ENCODE measurements at places on chromosomes 16 and 17. TPM values are rescaled to one million over a fixed set of nuclear protein-coding genes. Genes with fewer than 3 reads are reported as not detected.

ZSCAN10 gene
- total RNA-seq: not detected

TP53TG3D gene
- total RNA-seq: 1.1 TPM

ZP2 gene
- not detected for total RNA-seq

C16orf96 gene
- 0.05 TPM for total RNA-seq

CARD14 gene
- total RNA-seq: not detected

KCNJ18 gene
- total RNA-seq: not detected

VTN gene
- 36.9 TPM for total RNA-seq

FOXL1 gene
- total RNA-seq: 0.60 TPM

KRTAP4-1 gene
- total RNA-seq: not detected

DNA sequence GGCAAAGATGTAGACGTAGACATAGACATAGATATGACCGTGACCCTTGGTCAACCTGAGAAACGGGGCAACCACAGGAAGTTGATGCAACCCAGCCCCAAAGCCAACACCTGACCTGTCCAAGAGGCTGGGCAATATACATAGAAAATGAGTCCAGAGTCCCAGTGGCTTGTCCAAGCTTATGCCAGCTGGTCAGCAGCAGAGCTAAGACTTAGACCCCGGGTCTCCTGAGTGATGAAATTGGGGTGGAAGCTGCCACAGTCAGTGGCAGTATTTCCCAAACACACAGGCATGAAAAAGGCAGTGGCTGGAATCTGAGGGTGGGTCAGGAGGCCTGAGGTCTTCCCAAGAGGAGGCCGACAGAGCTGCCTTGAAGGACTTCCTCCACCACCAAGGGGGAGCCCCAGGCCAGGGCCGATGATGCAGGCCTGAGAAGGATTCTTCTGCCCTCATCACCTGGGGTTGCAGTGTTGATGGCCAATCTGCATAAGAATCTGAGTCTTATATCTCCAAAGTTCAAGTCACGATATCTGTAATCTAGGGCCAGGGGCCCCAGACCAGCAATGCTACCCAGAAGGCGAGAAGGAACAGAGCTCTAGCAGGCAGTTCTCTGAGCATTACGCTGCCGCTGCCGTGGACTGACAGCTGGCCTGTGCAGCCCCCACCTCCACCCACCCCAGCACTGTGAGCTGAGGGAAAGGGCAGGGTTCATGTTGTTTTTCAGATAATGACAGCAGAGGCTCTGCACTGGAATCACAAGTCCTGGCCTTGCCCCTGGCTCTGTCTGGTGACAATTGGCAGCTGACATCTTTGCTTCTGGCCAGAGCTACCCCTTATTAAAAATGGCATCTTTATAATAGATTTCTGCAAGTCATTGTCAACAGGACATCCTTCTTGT lies 72.7 kb downstream of the GNAO1 start:
- DNase-seq: no peak

DNA sequence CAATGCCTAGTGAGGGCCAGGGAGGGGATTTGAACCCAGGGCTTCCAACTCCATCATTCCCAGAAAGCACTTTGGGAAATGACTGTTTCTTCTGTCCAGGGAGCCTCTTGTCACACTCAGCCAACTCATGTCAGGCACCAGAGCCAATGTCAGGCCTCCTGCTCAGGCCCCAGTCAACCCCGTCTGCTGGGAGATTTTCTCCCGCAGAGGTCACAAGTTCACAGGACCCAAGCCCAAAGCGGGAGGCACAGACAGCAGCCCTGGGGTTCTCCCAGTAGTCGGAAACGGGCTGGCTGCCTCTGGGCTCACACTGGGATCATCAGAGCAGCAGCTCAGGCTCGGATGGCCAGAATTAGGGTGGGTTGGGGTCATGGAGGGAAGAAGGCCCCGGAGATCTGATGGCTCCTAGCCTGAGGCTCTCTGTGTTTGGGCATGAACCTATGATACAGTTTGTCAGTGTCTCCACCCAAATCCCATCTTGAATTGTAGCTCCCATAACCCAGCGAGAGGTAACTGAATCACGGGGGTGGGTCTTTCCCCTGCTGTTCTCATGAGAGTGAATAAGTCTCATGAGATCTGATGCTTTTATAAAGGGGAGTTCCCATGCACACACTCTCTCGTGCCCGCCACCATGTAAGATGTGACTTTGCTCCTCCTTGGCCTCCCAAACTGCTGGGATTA lies 255.5 kb downstream of the PARN start:
- DNase-seq: no peak

- DNase-seq: peak; percentile 78
Observed at GRCh38 chr17:42409523-42410318, 13.3 kb downstream of the CAVIN1 start.

DNA sequence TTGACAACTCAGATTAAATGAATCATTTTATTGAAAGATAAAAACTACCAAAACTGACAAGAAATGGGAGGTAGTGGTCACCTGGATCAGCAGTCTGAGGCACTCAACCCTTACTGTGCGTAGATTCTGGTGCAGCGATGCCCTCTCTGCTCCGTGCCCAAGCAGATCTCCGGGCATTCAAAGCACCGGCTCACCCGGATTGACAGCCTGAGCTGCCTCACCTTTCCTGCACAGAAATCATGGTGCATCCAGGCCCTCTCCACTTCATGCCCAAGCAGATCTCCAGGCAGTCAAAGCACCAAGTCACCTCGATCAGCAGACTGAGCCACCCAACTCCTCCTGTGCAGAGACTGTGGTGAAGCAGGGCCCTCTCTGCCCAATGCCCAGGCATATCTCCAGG lies 196.8 kb downstream of the CA10 start:
- DNase-seq: no peak

DNA sequence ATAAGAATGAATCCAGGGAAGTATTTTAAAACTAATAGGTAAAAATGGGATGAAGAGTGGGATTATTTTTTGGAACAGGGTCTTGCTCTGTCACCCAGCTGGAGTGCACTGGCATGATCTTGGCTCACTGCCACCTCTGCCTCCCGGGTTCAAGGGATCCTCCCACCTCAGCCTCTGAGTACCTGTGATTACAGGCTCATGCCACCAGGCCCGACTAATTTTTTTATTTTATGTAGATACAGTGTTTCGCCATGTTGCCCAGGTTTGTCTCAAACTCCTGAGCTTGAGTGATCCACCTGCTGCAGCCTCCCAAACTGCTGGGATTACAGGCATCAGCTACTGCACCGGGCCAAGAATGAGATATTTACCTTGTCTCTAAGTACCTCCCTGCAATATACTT lies 22.1 kb downstream of the NSMCE1 start:
- no peak for DNase-seq

- DNase-seq: no peak
Observed at GRCh38 chr17:40070709-40071312, 8.0 kb downstream of the THRA start.

DNA sequence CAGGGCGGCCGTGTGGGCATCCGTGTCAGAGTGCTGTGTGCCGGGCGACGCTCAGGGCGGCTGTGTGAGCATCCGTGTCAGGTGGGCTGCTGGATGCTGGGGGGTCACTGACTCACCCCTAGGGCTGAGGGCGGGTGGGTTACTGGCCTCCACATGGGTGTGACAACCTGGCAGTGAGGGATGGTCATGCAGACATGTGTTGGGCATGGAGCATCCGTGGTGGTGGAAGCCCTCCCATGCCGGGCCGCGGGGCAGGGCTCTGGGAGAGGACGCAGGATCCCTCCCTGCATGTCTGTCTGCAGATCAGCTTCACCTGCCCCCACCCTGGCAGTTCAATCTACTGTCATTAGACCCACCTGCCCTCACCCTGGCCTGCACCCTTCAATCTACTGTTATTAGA lies 56.3 kb downstream of the METRNL start:
- no peak for DNase-seq

DNA sequence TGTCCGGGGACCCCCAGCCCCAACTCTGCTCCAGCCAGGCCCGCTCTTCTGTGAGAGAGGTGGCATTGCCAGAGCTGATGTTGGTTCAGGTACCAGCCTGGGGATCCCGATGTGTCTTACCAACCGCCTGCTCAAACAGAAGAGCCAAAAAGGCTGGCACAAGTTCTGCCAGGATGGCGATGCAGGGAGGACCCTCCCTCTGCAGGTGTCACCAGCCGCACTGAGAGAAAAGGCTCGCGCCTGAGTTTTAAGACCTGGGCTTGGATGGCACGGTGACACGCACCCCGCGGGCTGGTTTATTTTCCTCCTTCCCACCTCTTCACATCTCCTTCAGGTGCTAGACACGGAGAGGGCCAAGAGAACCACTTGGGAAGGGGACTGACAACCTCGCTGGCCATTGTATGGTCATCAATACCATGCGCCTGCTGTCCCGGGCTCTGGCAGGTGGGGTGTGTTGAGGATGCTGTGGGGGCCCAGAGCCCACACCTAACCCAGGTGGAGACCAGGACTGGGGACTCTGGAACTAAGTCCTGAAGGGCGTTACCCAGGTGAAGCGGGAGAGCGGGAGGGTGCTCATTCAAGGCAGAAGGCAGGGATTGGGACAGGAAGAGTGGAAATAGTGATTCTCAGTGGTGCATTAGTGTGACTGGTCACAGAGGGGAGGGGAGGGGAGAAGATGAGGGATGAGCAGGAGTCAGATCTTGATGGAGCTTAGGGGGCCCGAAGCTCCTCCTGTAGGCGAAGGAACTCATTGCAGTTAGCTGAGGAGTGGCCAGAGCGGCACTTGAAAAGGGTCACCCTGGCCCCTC lies 16.3 kb downstream of the FOXJ1 start:
- DNase-seq: no peak

- no peak for DNase-seq
Observed at GRCh38 chr17:48579471-48579759, 1.3 kb upstream of the HOXB4 start.

- DNase-seq: no peak
Observed at GRCh38 chr17:68351395-68351794, 60.1 kb downstream of the ARSG start.

GRCh38 chr17:46127524-46127923 lies 65.7 kb downstream of the KANSL1 start:
- DNase-seq: no peak

DNA sequence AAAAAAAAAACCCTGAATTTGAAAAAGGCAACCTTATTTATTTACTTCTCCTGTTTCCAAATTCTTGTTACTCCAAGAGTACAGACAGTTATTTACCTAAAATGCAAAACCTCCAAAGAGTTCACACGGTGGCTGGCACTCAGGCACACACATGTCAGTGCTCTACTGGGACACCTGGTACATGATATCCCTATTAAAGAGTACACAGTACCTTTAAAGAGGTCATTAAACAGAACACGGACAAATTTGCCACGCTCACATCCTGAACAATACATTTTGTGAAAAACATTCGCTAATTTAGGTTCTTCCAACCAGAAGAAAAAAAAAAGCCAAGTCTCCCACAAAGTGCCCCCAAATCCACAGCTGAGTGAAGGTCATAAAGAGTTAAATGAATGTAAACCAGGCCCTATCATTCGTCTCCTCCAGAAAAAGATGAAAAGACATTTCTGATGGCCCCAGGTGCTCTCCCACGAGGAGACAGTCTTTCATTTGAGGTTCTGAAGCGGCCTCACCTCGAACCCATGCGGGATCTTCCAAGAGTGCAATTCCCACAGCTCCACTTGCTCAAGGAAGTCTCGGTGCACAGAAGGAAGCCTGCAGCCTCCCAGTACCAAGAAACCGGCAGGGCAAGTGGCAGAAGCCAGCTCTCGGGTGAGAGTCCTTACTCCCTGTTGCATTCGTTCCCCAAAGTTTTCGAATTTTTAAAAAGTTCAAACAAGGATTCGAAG lies 993 bp downstream of the ERN1 start:
- no peak for DNase-seq

DNA sequence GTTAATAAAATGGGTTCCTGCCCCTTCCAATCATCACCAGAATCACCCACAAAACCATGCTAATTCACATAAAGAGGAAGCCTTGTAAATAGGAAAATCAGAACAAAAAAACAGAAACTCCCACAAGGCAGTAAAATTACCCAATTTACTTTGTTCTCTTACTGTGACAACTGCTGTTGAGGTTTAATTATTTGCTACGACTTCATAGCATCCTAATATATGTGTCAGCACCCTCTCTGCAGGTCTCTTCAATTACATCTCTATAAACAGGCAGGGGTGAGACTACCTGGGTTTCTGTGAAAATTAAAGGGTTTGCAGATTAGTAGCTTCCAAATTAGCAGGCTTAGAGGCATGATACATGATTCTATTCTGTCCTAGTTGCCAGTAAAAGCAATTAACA lies 2.7 kb downstream of the WDR59 start:
- no peak for DNase-seq

DNA sequence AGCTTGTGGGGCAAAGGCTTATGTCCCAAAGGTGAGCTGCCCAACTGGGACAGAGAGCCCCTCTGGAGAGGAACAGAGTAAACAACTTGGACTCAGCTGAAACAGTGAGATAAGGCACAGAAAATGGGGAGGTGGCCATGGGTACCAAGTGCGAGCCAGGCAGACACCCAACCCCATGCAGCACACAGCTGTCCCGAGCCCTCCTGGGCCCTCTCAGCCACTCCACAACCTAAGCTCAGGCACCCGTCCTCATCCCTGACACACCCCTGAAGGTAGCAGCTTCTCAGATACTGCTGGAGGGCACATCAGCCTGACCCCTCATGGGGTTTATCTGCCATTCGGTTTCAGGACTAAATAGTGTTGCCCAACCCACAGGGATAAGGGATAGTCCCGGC lies 4.8 kb upstream of the GFOD2 start:
- DNase-seq: no peak

- DNase-seq: no peak
Observed at GRCh38 chr17:59067756-59068155, 38.9 kb downstream of the TRIM37 start.

- peak; percentile 14 for DNase-seq
Observed at GRCh38 chr17:72988451-72988850, 104.0 kb downstream of the SLC39A11 start.

DNA sequence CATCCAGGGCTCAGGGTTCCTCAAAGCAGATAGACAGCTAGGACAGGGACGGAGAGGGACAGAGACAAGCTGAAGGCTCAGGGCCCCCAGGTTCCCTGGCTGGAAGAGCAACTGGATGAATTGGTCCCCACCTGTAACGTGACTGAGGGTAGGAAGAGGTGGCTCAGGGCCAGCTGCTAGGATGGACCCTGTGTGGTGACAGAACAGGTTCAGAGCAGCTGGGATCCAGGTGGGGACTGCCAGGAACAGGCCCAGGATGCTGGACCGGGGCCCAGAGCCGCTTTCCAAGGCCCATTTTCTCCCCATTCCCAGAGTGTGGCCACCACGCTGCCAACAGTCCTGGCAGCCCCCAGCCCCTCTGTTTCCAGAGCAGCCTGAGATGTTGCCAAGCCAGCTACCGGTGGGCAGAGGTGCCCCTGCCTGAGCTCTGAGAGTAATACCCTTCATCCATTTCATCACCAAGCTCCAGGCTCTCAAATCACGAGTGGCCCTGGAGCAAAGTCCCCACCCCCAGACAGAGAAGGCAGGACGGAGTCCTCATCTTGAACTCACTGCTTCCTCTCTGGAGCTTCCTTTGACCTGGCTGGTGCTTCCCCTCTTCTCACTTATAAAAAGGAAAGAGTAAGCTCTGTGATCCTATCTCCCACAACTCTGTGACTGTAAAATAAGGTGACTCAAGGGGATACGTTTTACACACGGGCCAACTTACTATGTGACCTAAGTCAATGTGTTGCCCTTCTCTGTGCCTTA lies 79.6 kb downstream of the TMEM132E start:
- DNase-seq: no peak
